ENCODE measurements at places on chromosomes 1 and 21. TPM values are rescaled to one million over a fixed set of nuclear protein-coding genes. Genes with fewer than 3 reads are reported as not detected.

GRCh38 chr1:172390683-172391551 is 29.6 kb upstream of the C1orf105 start:
- H3K4me3 ChIP-seq: no peak overlapping the region
- DNase-seq: no peak
- no peak overlapping the region for H3K27ac ChIP-seq
- H3K4me1 ChIP-seq: 0 out of 2 replicates have a peak, but pooled peaks cover 3% of the 10 kb centered on the region
- H3K36me3 ChIP-seq: no peaks in the 10 kb centered on the region

DNA sequence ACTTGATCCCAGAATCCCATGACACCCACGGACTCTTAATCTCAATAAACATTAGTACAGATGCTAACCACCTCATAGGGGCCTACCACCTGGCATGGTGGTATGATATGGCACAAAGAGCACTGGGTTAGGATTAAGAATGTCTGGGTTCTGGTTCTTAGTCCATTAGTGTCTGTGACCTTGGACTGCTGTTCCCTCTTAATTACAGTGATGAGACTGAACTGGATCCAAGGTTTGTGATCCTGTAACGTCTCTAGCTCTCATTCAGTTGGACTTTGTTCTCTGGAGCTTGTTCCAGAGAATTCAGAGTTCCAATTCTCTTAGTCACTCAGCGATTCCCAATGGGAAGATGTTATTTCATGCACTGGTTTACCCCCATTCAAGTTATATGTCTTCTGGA is 23.6 kb upstream of the PIGC start:
- peaks cover 64% of the 10 kb centered on the region for H3K4me1 ChIP-seq
- H3K27me3 ChIP-seq: no peaks in the 10 kb centered on the region
- H3K36me3 ChIP-seq: no peaks in the 10 kb centered on the region
- no peak overlapping the region for H3K4me3 ChIP-seq
- H3K27ac ChIP-seq: peak overlapping the region; percentile 60

FAM72B gene
- total RNA-seq: 0.27 TPM

- H3K36me3 ChIP-seq: no peaks in the 10 kb centered on the region
- H3K27me3 ChIP-seq: no peaks in the 10 kb centered on the region
- H3K4me3 ChIP-seq: no peak overlapping the region
- no peaks in the 10 kb centered on the region for H3K4me1 ChIP-seq
- no peak overlapping the region for H3K27ac ChIP-seq
These were observed 126.0 kb downstream of the AK5 start for GRCh38 chr1:77407738-77408375.

- no peak overlapping the region for H3K4me3 ChIP-seq
- no peaks in the 10 kb centered on the region for H3K27me3 ChIP-seq
- no peak for DNase-seq
These were observed 149.1 kb upstream of the HP1BP3 start for GRCh38 chr1:20936216-20936615.

DNA sequence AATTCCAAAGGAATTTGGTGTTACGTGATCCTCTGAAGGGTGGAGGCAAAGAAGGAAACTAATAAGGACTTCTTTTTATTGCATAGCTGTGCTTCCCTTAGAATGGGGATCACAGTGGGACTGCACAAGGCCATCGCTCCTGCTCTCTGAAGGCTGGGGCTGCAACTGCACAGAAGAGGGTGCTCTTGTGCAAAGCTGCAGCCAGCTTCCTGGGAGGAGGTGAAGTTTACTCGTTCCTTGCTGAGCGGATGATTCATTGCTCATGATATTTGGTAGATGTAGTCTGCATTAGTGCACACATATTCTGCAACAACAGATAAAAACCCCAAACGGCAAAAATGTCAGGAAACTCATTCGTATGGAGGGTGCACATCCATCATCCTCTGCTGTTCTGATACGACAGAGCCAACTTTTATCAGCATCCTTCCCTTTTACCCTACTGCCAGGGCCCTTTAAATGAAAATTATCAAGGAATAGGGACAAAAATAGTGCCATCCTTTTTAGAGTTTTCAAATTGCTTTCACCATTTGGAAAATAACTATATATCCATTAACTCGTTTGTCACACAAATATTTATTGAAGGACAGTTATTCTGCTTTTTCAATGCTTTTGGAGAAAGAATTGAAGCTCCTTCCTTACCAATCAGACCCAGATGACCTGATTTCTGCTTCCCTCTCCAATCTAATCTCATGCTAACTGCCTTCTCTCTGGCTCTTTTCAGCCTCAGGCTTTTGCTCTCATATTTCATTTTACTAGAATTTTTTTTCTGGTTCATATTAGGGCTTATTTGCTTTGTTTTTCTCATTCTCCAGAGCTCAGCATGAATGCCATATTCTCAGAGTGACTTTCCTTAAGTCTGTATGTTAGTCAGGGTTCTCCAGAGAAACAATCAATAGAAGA is 263.6 kb downstream of the DUSP10 start:
- H3K36me3 ChIP-seq: no peaks in the 10 kb centered on the region
- peak; percentile 39 for DNase-seq
- no peak overlapping the region for H3K4me3 ChIP-seq
- no peaks in the 10 kb centered on the region for H3K4me1 ChIP-seq
- H3K27me3 ChIP-seq: no peaks in the 10 kb centered on the region

DNA sequence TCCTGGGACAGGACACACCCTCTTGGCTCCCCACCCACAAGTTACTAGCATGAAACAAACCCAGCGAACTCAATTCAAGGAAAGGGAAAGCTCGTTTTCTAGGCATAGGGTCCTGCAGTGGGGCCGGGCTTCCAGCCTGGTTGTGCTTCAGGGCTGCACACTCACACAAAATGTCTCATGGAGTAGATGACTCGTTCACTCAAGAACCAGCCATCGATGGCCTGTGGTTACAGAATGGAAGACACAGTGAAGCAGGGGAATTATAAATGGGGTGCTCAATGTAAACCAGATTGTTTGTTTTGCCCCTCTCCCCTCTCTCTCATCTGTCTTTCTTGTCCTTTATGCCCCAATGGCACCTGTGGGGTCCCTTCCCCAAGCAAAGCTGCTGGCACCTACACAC is 56.0 kb upstream of the COX20 start:
- no peak for DNase-seq
- no peaks in the 10 kb centered on the region for H3K27me3 ChIP-seq
- no peak overlapping the region for H3K27ac ChIP-seq
- no peaks in the 10 kb centered on the region for H3K36me3 ChIP-seq

GRCh38 chr1:180213401-180214170 is 16.5 kb upstream of the LHX4 start:
- H3K4me3 ChIP-seq: no peak overlapping the region
- no peaks in the 10 kb centered on the region for H3K27me3 ChIP-seq
- no peaks in the 10 kb centered on the region for H3K4me1 ChIP-seq

SYT11 gene
- 0.05 TPM for total RNA-seq

DNA sequence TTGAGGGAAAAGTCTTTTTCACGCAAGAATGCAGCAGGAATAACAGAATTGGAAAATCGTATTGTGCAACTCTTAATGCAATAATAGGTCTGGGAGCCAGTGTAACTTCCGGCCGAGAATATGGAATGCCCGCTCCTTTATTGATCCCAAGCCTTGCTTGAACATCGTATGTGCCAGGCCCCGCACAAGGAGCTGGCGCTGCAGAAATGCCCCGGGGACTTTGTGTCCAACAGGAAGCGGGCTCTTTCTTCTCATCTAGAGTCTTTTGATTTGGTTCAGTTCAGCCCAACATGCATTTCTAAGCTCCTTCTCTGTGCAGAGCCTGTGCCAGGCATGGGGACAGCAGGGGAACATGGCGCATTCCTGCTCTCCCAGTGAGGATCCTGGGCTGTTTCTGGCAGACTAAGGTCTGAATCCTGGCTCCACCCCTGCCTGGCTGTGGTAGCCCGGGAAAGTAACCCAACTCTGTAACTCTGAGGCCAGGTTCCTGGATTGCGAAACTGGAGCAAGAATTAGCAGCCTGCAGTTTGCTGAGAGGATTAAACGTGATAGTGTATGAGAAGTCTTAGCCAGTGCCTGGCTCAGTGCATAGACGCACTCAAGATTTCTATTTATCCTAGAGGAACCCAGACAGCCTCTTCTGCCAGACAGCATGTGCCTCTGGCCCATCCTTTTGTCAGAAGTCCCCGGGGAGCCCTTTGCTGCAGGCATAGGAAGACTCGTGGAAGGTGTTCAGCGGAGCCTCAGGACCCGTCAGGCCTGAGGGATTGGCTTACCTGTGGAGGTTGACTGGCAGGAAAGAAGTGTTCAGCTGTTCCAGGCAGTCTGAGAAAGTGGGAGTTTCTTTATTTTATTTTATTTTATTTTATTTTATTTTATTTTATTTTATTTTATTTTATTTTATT is 987 bp upstream of the CDCP2 start:
- DNase-seq: peak; percentile 62
- no peak overlapping the region for H3K4me3 ChIP-seq
- H3K27ac ChIP-seq: no peak overlapping the region
- no peaks in the 10 kb centered on the region for H3K27me3 ChIP-seq
- H3K4me1 ChIP-seq: peaks cover 6% of the 10 kb centered on the region

GRCh38 chr1:231982871-231983587 is 356.4 kb downstream of the DISC1 start:
- no peaks in the 10 kb centered on the region for H3K4me1 ChIP-seq
- no peak overlapping the region for H3K4me3 ChIP-seq
- no peaks in the 10 kb centered on the region for H3K27me3 ChIP-seq
- no peak overlapping the region for H3K27ac ChIP-seq
- no peak for DNase-seq

All from Caco-2 (cell line).